ENCODE measurements at places on chromosomes 6 and 20. TPM values are rescaled to one million over a fixed set of nuclear protein-coding genes. Genes with fewer than 3 reads are reported as not detected.

Gene SLC32A1
- not detected for total RNA-seq

DNA sequence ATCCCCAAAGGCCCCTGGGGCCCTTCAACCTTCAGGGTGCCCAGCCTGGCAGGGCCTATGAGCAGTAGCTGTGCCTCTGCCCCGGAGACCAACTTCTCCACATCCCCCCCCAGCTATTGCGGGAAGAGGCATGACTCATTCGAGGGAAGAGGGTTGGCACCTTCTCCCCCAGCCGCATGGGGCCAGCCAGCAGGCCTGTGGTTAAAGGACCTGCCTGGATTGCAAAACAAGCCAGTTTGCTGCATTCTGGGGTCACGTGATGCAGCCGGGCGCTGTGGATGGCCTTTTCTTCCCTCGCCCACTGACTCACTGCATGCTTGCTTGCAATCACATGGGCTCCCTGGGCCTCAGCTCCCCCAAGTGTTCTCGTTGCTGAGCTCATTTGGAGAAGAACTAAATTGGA, 182.5 kb downstream of the MAFB start:
- no peak overlapping the region for H3K27ac ChIP-seq
- no peak overlapping the region for H3K4me3 ChIP-seq
- peak; percentile 74 for DNase-seq
- H3K27me3 ChIP-seq: no peaks in the 10 kb centered on the region
- H3K4me1 ChIP-seq: 0 out of 2 replicates have a peak, but pooled peaks cover 5% of the 10 kb centered on the region

DNA sequence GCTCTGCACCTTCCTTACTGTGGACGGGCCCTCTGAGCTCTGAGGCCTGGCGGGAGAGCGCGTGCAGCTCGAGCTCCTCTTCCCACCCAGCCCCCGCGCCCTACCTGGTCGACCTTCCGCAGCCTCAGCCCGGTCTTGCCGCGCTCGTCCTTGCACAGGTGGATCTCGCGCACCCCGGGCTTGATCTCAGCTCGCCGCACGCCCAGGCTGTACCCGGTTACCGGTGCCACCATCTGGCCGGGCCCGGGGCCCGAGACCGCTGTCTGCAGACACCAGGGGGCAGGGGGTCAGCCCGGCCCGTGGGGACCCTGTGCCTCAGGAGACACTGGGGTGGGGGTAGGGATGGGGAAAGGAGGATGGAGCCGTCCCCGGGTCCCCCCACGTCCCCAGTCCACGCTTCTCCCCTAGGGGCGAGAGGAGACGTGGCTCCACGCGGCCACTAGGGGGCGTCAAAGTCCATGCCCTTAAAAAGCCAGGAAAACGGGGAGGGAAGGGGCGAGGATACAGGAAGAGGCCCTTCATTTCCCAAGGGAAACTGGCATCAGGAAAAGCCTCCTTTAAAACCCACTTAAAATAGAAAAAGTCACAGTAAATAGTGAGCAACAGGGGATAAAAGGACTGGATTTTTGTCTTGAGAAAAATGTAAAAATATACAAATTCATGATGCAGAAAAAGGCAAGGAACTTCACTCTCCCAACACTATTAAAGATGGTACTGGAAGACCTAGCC, 15.5 kb downstream of the SDCBP2 start:
- H3K4me1 ChIP-seq: no peaks in the 10 kb centered on the region
- no peak overlapping the region for H3K4me3 ChIP-seq
- no peaks in the 10 kb centered on the region for H3K27me3 ChIP-seq
- no peak overlapping the region for H3K27ac ChIP-seq
- peak; percentile 60 for DNase-seq

DNA sequence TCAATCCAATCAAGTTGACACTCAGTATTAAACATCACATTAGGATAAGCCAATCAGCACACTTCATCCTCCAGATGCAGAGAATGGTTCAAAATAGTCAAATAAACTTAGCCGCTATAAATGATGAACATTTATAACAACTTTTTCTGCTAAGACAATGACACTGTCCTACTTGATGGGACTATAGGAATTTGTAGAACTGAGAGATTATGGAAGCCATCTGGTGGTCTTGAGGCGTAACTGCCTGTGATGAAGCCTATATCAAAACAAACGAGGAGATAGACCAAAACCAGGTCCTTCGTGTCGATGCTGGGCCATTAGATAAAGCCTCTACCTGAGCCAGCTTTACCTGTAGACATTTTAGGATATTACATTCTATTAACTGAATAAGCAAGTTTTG, 631.1 kb downstream of the COL12A1 start:
- H3K27me3 ChIP-seq: no peaks in the 10 kb centered on the region
- H3K36me3 ChIP-seq: no peaks in the 10 kb centered on the region
- DNase-seq: no peak
- peaks cover 8% of the 10 kb centered on the region for H3K4me1 ChIP-seq

- no peaks in the 10 kb centered on the region for H3K27me3 ChIP-seq
- H3K4me1 ChIP-seq: no peaks in the 10 kb centered on the region
- no peaks in the 10 kb centered on the region for H3K36me3 ChIP-seq
- DNase-seq: no peak
- H3K27ac ChIP-seq: no peak overlapping the region
- no peak overlapping the region for H3K4me3 ChIP-seq
Observed at GRCh38 chr6:227074-227782, 65.1 kb upstream of the DUSP22 start.

DNA sequence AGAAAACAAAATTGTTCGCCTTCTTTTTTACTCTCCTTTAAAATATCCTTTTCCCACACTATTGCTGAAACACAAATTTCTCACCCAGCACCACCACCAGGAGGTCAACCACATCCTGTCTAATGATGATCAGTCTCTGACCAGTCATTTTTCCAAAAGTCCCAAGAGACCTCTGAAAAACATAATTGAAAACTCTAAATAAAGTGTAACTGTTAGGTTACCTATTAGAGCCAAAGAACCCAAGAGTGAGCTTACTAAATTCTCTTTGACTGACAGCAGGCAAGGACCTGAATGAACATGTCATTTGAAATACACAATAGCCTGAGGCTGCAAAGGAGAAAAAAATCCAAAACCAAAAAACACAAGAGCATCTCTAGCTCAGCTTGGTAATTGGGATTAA, 735.4 kb downstream of the CBLN4 start:
- DNase-seq: no peak
- H3K4me3 ChIP-seq: no peak overlapping the region
- H3K4me1 ChIP-seq: no peaks in the 10 kb centered on the region
- no peaks in the 10 kb centered on the region for H3K27me3 ChIP-seq

DNA sequence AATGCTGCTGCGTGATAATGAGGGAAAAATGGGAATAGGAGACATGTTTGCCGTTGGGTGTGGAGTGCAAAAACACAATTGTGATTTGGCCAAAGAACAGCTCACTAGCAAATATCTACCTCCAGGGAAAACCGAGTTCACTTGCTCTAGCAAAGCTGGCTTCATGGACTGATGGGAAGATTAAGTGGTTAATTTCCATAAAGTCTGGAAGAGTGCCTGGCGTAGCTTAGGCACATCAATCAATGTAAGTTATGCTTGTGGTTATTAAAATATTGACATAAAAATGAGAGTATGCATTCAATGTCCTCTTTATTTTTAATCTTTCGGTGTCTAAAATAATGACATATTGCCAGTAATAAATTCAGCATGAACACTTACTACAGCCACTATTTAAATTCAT, 267.5 kb downstream of the SMOC2 start:
- DNase-seq: no peak
- H3K27me3 ChIP-seq: no peaks in the 10 kb centered on the region
- no peak overlapping the region for H3K4me3 ChIP-seq

Measured in PC-9 (cell line).